ENCODE measurements at places on chromosomes 4 and X.
A peak's percentile ranks its signal among the peaks of the same experiment; 100 is the strongest.

GRCh38 chr4:174318829-174319764 lies 35.4 kb downstream of the CEP44 start:
- DNase-seq: peak; percentile 66

GRCh38 chrX:21289232-21289631 lies 85.0 kb upstream of the CNKSR2 start:
- no peak for DNase-seq

DNA sequence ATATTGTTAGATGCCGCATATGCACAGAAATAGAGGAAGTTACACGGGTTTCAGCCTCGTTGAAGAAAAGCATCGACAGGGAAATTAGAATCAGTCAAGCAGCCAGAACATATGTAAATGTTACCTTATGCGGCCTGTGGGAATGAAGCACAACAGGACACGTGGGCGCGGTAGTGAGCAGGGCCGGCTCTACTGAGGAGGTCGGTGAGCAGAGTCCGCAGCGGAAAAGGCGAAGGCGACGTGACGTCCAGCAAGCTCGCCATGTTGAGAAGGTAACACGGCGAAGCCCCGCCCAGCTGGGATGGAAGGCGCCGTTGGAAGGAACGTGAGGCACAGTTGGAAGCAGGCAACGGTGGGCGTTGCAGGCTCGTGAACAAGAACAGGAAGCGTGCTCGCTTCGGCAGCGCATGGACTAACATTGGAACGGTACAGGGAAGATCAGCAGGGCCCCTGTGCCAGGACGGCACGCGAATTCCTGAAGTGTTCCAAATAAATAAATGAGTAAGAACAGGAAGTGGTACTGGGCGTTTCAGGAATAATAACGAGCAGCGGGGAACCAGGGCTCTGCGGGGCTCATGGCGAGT lies 54.6 kb downstream of the MTNR1A start:
- no peak for DNase-seq

GRCh38 chrX:107601326-107601725 lies 27.0 kb upstream of the PRPS1 start:
- DNase-seq: no peak

DNA sequence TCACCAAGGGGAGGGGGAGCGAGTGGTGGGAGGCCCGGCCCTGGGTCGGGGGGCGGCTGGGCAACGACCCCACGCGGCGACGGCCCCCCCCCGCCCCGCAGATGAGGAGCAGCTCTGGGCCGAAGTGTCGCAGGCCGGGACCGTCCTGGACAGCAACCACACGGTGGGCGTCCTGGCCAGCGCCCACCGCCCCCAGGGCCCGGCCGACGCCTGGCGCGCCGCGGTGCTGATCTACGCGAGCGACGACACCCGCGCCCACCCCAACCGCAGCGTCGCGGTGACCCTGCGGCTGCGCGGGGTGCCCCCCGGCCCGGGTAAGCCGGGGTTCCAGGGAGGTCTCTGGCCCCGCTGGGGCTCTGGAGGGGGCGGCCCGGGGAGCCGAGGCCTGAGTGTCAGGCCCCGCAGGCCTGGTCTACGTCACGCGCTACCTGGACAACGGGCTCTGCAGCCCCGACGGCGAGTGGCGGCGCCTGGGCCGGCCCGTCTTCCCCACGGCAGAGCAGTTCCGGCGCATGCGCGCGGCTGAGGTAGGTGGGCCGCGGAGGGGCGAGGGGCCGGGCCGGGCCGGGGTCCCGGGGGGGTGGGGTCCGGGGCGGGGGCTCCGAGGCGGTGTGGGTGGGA lies 8.7 kb upstream of the FGFRL1 start:
- DNase-seq: no peak

GRCh38 chr4:52701207-52701606 lies 42.1 kb upstream of the USP46 start:
- DNase-seq: no peak

DNA sequence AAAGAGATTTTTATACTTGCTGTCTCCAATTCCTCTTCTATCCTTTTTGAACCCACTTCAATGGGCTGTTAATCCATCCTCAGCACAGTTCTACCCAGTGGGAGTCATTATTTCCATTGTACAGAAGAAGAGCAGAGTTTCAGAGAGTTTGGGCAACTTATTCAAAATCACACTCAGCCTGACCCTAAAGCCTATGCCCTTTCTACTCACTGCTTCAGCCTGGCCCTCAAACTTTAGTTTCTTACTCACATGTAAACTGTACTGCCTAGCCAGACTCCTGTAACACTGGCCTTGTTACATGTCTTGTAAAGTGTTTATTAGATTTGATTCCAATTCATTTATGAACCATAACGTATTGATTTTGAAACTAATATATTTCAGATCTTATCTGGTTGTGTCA lies 25.1 kb upstream of the USO1 start:
- no peak for DNase-seq

DNA sequence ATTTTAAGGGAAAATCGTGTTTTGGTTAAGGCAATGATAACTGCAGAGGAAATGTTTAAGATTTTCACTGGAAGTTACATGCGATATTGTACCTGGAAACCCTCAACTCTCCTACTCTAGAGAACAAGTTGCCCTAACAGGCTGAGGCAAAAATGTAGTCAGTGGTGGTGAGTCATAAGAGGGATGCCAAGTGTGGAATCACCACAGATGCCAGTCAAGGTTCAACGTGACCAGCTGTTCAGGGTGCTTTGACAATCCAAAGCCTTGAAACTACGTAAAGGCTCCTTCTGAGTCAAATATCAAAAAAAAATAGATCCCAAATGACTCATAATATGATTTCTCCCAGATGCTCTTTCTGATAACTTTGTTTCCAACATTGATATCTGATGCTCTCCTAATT lies 77.9 kb upstream of the AFF2 start:
- peak; percentile 49 for DNase-seq

DNA sequence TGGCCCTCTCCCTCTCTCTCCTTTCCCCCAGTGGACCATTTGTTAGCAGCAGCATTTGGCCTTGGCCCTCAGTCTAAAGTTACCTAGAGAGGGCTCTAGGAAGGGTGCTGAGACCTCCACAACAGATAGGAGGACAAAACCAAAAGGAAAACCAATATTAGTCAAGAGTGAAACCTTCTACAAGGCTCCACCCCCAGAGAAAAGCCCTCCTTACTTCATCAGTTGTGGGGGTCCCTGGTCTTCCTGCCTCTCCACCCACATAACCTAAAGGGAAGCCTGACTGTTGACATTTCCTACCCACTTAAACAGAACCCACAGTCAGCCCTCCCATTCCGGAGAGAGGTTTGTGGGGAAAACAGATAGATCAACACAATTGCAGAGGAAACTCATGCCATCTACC lies 4.7 kb upstream of the CD40LG start:
- no peak for DNase-seq

DNA sequence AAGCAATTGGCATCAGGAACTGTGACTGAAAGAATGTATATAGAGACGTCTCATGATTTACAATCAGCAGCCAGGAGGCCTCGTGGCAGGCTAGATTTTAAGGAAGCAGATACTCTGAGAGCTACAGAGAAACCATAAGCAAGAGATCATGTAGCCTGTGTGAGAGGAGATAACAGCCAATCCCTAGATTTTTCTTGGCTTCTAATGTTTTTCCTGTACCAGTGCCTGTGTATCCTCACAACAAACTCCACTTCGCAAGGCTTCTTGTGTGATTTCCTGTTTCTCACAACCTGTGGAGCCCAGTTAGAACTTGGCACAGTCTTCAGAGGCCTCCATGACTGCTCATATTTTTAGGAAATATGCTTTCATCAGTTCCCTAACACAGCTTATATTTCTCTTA lies 147.9 kb downstream of the PTCHD1 start:
- DNase-seq: no peak

GRCh38 chr4:87428979-87429378 lies 6.6 kb downstream of the NUDT9 start:
- DNase-seq: no peak

DNA sequence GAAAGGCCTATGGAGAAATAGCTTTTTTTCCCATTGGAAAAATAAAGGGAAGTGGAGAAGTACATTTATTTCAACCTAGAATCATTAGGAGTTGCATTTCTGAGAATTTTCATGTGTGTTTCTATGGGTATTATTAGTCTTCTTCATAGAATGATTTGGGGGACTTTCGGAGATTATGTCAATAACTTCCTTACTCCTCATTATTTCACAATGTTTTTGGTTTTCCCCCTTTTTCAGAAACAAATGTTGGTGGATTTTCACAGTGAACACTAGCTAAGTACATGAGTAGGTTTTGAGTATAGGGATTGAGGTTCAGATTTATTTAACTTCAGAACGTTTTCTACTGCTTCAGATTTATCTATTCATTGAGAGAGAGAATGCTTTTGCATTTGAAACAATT lies 54.0 kb downstream of the SH3BGRL start:
- no peak for DNase-seq

DNA sequence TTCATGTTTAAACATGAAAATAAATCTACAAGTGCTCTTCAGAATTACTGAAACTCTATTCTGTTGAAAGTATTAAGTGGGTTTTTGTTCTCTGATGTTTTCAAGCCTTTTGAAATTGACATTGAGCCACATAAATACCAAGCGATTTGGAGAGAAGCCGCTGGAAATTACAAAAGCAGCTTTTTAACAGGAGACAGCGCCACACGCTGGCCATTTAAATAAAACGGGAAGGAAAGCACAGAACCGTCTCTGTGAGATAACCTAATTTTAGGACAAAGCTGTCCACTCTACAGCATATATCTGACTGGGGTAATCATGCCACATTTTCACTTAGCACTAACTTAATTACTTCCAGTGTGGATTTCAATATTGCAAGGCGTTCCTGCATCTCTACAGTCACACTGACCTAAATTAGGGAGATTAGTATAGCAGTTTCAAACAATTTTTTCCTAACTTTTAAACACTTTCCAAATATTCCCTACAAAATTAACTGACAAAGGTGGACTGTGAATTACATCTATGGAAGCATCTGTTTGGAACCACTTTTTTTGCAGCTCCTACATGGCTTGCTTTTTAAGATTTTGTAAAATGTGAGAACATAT lies 6.8 kb upstream of the ANOS1 start:
- peak; percentile 45 for DNase-seq

GRCh38 chr4:126361287-126361686 lies 1046.5 kb downstream of the FAT4 start:
- DNase-seq: no peak

DNA sequence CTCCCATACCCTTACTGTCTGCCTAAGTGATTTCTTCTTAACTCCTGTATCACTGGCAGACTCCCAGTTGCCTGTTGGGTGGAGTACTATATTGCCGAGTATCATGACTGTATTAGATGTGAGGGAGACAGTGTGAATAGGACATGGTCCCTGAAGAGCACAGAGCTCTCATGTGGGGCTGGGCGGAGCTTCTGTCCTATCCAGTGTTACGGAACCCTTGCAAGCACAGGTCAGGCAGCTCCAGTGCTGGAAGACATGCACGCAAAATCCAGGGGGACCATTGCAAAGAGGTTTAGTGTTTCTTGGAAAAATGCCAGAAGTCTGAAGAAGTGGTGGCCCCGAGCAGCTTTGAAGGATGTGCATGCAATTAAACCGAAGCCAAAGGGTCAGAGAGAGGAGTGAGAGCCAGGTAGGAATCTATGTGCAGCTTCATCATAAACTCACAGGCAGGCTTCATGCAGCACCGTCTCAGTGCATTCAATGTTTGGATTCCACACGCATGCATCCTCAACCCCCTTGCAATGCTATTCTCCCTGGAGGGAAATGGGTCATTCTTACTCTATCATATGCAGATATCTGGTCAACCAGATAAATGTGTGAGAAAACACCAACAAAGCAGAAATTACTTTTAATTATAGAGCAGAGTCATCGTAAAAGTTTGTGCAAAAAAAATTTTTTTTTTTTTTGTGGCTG lies 49.7 kb upstream of the DHRSX start:
- DNase-seq: no peak

DNA sequence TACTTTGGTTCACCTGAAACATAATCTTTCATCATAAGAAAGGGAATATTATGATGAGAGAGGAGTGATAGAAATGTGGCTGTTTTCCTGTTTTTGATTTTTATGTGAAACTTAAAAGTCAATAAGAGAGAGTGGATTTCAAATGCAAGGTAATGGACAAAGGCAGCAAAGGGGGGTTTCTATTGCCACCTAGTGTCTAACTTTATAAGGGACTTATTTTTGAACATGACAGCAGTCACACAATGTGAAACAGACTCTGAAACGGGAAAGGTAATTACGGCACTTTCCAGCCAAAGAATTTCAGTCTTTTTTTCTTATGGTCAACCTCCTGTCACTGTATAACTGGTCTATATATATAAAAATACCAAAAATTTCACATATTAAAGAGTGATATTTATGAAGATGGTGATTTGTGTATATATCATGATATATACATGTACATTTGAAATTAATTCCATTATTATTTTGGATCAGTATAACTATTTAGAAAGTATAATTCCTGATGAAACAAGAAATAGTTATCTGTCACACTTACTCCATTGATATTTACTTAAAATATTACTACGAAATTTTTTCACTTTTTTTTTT lies 127.1 kb downstream of the FBXO8 start:
- DNase-seq: peak; percentile 76

DNA sequence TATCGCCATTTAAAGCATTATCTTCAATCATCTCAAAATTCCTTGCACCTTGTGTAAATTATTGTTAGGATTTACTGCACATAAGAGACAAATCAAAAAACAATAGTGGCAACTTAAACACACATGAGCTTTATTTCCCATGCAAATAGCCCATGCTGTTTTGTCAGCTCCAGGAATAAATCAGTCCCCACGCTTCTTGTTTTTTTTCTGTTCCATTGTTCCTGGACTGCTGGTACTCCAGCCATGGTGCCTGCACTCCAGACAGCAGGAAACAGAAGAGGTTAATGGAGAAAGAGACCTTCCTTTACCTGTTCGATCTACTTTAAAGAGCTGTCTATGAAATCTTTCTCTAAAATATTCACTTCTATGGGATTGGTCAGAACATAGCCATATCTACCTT lies 1515.7 kb upstream of the TENM3 start:
- DNase-seq: no peak

DNA sequence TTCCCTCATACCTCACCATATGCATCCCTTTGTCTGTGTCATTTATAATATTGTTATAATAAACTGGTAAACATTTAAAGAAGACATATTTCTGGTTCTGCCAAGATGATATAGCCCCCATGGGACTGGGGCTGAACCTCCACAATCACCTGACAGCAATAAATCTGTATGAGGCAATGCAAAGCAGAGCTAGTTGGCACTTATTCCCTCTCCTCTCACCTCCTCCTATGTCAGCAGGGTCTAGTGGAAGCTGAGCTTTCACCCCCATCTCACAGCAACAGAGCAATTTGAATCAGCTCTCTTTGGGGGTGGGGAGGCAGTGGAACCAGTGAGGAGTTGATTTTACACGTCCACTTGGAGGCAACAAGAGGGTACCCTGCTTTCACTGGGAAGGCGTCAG lies 206.9 kb downstream of the AR start:
- DNase-seq: no peak

- no peak for DNase-seq
Measured at GRCh38 chr4:161186750-161187149, 977.0 kb downstream of the FSTL5 start.

GRCh38 chrX:106952988-106953387 lies 32.8 kb downstream of the CLDN2 start:
- peak; percentile 41 for DNase-seq

DNA sequence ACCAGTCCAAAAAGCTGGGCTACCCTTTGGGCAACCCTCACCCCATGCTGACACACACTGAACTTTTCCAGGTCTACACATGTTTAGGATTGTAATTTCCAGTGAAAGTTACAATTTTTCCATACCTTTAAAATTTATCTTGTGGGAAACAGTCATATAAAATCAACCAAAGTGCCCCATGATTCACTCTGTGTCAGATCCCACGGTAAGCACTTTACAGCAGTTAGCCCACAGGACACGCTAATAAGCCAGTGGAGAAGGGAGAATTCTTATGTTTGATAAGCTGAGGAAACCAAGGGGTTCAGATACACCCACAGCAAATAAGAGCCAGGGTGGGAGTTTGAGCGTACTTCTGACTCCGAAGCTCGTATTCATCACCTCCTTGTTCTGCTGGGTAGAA lies 72.4 kb upstream of the TBL1X start:
- no peak for DNase-seq
